ENCODE measurements at places on chromosomes 2 and 18. TPM values are rescaled to one million over a fixed set of nuclear protein-coding genes. Genes with fewer than 3 reads are reported as not detected.

- DNase-seq = no peak
These were observed 252.3 kb downstream of the MBD5 start for GRCh38 chr2:148273158-148273691.

- no peak for DNase-seq
These were observed 461.4 kb downstream of the RNF144A start for GRCh38 chr2:7378591-7378990.

- DNase-seq = no peak
These were observed 302.4 kb downstream of the STK39 start for GRCh38 chr2:167944825-167945659.

Gene UPP2
- total RNA-seq = not detected

Gene ATP6V1C2
- total RNA-seq = 0.57 TPM

Data from heart right ventricle (tissue), 16 donors.